NCI-H1048 (cell line): ENCODE measurements at places on chromosomes 16 and 17.

DNA sequence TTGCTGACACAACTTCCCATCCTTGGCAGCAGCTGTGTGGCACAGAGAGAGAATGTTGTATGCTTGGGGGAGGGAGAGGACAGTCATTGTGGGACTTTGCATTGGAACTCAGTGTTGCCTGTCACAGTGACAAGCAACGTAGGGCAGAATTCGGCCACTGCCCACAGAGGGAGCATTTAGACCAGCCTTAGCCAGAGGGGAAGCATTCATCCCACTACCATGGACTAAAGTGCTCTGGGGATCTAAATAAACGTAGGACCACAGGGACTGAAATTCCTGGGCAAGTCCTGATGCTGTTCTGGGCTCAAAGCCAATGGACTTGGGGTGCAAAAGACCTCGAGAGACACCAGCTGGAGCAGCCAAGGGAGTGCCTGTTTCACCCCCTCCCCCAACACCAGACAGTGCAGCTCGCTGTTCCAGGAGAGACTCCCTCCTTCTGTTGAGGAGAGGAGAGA lies 44.9 kb downstream of the ABCA8 start:
- no peak for DNase-seq

DNA sequence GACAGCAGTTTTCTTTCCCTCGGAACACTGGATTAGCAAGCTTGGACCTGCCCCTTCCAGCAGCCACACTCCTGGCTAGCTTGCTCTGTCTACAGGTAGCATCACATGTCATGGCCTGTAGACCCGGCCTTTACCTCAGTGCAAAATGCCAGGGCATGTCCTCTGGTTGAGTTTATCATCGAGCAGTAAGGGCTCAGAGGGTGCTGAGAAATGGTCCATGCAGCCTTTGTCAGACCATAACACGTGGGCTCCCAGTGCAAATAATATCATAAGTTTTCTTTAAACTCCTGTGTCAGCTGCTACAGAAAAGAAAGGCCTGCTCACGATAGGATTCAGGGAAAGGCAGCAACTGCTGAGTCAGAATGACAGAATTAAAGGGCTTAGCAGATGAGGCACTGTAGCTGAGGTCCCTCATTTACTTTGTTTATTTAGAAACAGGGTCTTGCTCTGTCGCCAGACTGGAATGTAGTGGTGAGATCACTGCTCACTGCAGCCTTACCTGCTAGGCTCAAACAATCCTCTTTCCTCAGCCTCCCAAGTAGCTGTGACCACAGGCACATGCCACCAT lies 8.0 kb upstream of the GNA13 start:
- no peak for DNase-seq

DNA sequence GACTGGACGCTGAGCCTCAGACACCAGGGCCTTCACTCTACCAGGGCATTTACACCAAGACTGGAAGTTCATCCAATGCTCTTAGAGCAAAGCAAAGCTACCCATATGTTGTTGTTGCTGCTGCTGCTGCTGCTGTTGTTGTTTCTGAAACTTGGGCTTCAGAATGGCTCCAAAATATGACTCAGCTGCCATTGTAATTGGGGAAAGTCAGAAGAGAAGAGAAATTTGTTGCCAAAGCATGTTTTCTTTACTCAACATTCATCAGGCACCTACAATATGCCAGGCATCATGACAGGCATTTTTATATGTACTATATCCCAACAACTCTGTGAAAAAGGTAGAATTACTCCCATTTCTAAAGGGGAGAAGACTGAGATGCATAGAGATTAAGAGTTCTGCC lies 11.9 kb downstream of the KRT32 start:
- no peak for DNase-seq

DNA sequence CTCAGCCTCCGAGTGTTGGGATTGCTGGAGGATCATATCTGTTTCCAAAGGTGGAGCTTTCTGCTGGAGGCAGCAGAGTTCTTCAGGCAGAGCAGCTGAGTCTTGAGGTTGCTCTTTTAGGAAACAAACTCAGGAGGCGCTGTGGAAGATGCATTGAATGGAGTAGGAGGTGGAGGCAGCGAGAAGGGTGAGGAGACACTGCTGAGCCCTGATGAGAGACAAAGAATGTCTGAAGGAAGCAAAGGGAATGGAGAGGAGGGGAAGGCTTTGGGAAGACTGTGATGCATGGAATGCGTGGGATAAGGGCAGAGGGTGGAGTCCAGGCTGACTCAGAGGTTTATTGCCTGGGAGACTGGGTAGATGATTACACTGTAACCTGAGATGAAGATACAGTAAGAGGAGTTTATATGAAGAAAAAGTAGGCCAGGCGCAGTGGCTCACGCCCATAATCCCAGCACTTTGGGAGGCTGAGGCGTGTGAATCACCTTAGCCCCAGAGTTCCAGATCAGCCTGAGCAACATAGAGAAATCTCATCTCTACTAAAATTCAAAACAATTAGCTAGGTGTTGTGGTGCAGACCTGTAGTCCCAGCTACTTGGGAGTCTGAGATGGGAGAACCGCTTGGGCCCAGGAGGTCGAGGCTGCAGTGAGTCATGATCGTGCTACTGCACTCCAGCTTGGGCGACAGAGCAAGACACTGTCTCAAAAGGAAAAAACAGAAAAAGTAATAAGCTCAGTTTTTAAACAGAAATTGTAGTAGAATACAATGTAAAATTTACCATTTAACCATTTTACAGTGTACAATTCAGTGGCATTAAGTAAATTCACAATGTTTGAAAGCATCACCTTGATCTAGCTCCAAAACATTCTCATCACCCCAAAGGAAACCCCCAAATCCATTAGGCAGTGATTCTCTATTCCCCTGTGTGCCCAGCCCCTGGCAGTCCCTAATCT lies 17.8 kb upstream of the TMEM219 start:
- DNase-seq: no peak

DNA sequence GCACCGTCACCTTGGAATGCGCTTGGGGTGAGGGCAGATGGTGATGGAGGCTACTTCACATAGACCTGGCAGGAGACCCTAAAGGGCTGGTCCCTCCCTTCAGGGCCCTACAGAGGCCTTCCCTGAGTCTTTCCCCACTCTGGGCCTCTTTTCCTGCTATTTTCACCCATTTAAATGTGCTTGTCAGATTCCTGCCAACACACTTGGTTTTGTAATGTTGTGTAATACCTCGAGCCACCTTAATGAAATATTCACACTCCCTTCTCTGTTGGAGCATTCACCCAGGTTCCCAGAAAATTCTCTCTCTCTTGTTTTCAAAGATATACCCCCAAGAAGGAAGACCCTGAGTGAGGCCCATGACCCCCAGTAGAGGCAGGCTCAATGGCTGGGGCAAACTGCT lies 456.6 kb upstream of the DYNLRB2 start:
- DNase-seq: no peak
